T-cell (primary cell): ENCODE measurements at places on chromosomes 7 and 10.
A peak's percentile ranks its signal among the peaks of the same experiment; 100 is the strongest.

DNA sequence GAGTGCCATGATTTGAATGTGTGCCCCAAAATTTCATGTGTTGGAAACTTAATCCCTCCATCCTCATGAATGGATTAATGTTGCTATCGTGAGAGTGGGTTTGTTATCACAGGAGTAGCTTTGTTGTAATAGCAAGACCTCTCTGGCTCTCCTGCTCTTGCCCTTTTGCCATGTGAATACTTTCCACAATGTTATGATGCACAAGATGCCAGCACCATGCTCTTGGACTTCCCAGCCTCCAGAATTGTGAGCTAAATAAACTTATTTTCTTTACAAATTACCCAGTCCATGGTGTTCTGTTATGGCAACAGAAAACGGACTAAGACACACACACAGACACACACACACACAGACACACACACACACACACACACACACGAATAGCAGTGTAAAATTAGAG lies 51.3 kb upstream of the TM9SF3 start:
- H3K4me3 ChIP-seq = no peak overlapping the region
- H3K27me3 ChIP-seq = no peaks in the 10 kb centered on the region
- no peak overlapping the region for H3K27ac ChIP-seq
- H3K4me1 ChIP-seq = no peaks in the 10 kb centered on the region
- DNase-seq = no peak

DNA sequence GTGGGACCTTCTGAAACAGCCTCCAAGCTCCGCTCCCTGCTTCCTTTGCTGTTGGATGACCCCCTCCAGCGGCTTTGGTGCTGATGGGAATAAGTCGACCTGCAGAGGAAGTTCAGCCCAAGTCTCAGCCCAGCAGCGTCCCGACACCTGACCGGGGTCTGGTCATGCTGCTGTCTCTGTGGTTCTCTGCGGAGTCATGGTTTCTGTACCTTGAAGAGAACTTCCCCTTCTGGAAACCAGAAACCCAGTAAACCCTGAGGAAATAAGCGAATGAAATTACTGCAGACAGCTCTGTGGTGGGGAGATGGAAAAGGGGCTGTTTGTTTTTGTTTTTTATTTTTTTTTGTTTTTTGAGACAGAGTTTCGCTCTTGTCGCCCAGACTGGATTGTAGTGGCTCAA lies 18.3 kb upstream of the ZNF12 start:
- H3K4me1 ChIP-seq = peaks cover 9% of the 10 kb centered on the region
- H3K27ac ChIP-seq = no peak overlapping the region
- peak; percentile 20 for DNase-seq
- no peaks in the 10 kb centered on the region for H3K36me3 ChIP-seq

- no peaks in the 10 kb centered on the region for H3K4me1 ChIP-seq
- no peaks in the 10 kb centered on the region for H3K27me3 ChIP-seq
- no peak overlapping the region for H3K4me3 ChIP-seq
- no peak for DNase-seq
These were observed 57.7 kb downstream of the CREB3L2 start for GRCh38 chr7:137944168-137944567.

DNA sequence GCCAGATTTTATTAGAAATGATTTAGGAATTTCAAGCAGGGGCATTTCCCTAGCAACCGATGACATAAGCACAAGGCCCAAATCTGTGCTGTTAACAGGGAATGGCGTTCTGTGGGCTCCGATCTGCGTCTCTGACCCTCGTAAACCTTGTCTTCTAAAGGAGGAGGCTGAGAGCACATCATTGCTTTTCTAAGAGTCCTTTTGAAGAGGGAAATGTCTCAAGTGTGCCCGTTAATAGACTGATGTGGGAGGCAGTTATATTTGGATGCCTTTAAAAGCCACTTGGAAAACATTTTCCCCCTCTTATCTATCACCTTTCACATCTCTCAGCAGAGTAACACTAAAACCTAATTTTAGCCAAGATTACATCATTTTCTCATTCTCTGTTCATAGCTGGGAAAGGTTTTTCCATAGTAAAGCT lies 424.1 kb upstream of the GALNT17 start:
- no peak overlapping the region for H3K4me3 ChIP-seq
- no peaks in the 10 kb centered on the region for H3K36me3 ChIP-seq
- no peaks in the 10 kb centered on the region for H3K27me3 ChIP-seq
- DNase-seq = no peak
- H3K27ac ChIP-seq = no peak overlapping the region
- peaks cover 4% of the 10 kb centered on the region for H3K4me1 ChIP-seq

GRCh38 chr10:95794195-95794594 lies 38.2 kb downstream of the ENTPD1 start:
- H3K27ac ChIP-seq = no peak overlapping the region
- H3K4me3 ChIP-seq = no peak overlapping the region

DNA sequence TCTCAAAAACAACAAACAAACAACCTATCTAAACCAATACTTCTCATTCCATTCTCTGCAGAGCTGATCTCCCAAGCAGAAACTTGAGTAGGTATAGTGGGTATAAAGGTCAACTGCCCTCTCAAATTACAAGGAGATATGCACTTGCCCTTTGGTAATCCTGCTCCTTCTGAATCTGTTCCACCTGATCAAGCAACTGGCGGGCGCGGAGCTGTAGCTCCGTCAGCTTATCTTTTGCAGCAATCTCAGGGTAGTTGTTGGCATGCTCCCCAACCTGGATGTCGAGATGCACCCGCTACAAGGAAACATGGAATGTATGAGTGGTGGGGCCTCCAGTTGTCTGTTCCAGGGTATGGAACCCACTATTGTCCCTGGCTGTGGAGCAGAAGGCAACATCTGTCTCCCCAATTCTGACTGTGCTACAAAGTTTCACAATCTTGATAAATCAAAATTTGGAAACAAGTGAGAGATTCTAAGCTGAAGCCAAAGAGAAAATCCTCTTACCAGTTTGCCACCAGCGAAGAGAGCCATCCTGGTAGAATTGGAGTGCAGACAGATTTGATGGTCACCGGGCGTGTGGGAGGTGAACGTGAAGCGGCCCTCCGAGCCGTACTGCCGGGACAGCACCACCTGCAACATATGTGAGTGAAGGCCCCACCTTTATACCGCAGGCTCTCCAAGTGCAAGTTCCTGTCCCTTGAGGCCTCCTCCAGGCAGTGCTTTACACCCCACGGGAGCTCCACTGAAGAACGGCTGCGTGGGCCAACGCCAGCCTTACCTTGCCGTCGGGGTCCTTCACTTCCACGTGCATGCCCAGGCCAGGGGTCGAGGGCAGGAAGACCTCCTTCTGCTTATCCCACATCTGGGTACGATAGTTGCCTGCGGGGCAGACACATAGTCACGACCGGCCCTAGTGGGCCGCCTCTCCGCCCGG lies 819 bp downstream of the TMED4 start:
- H3K4me3 ChIP-seq = peak overlapping the region; percentile 45
- peaks cover 2% of the 10 kb centered on the region for H3K36me3 ChIP-seq
- DNase-seq = peak; percentile 53
- H3K27ac ChIP-seq = peak overlapping the region; percentile 77

DNA sequence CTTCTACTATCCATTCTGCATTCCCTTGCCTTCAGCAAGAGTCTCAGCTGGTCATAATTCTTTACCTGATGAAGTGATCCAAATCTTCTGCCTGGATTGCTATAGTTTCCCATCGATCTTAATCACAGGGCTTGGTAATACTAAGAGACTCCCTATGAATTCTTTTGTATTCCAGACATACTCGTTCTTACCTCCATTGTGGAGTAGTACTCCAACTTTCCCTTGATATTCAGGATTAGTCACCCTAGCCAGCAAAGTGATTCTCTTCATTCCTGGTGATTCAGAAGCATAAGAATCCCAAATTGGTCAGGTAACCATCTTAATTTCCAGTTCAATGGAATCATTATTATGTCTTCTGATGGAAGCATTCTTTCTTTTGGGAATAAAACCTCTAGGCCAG lies 96.7 kb downstream of the TWIST1 start:
- H3K36me3 ChIP-seq = no peaks in the 10 kb centered on the region
- no peaks in the 10 kb centered on the region for H3K4me1 ChIP-seq
- no peak overlapping the region for H3K27ac ChIP-seq
- H3K27me3 ChIP-seq = no peaks in the 10 kb centered on the region
- no peak for DNase-seq
- no peak overlapping the region for H3K4me3 ChIP-seq

GRCh38 chr10:12875100-12875499 lies 126.4 kb downstream of the CCDC3 start:
- no peak for DNase-seq
- H3K36me3 ChIP-seq = no peaks in the 10 kb centered on the region
- no peaks in the 10 kb centered on the region for H3K4me1 ChIP-seq
- H3K27me3 ChIP-seq = no peaks in the 10 kb centered on the region
- H3K27ac ChIP-seq = no peak overlapping the region
- H3K4me3 ChIP-seq = no peak overlapping the region

GRCh38 chr7:128738570-128739047 lies 550 bp upstream of the CALU start:
- peak overlapping the region; percentile 98 for H3K4me3 ChIP-seq
- H3K4me1 ChIP-seq = peaks cover 20% of the 10 kb centered on the region
- H3K27me3 ChIP-seq = no peaks in the 10 kb centered on the region

DNA sequence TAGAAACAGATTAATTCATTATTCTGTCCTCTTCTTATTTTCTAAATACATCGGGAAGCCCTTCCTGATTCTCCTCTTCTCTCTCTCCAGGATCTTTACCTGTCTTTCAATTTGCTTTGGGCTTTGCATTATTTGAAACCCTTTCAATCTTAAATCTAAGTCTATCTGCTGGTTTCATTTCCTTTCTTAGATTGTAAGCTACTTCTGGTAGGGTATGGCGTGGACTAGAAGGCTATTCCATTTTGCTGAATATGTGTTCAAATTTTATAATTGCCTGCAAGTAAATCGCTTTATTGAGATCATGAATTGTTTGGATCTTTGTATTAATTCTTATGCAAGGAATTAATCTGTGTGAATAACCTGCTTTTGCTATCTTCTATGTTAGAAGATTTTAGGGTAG lies 11.1 kb downstream of the STAM start:
- peaks cover 6% of the 10 kb centered on the region for H3K4me1 ChIP-seq
- H3K27ac ChIP-seq = peak overlapping the region; percentile 36
- H3K4me3 ChIP-seq = no peak overlapping the region
- H3K36me3 ChIP-seq = no peaks in the 10 kb centered on the region
- H3K27me3 ChIP-seq = no peaks in the 10 kb centered on the region

DNA sequence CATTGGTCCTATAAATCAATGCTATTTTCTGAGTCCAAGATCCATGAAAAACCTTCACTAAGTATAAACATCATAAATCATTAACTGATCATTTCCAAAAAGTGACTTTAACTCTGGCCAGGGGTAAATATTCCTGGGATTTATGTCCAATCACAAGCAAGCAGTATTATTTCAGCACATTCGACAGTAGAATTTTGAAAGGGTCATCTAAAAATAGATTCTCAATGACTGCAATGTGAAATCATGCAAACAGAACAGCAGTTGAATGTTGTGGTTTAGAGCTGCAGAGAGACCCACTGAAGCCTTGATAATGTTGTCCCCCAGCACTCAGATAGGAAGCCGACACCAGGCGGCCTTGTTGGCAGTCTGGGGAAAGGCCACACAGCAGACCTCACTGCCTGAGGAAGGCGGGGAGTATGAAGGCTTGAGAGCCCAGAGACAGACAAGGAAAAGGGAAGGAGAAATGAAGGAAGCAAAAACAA lies 38.1 kb downstream of the FAM107B start:
- DNase-seq = no peak
- no peaks in the 10 kb centered on the region for H3K27me3 ChIP-seq
- no peaks in the 10 kb centered on the region for H3K36me3 ChIP-seq
- no peak overlapping the region for H3K4me3 ChIP-seq
- no peak overlapping the region for H3K27ac ChIP-seq
- H3K4me1 ChIP-seq = no peaks in the 10 kb centered on the region

GRCh38 chr10:29993319-29993915 lies 66.0 kb downstream of the JCAD start:
- H3K36me3 ChIP-seq = no peaks in the 10 kb centered on the region
- no peak for DNase-seq
- no peak overlapping the region for H3K4me3 ChIP-seq
- no peak overlapping the region for H3K27ac ChIP-seq
- H3K27me3 ChIP-seq = no peaks in the 10 kb centered on the region

GRCh38 chr10:117455346-117455745 lies 80.1 kb upstream of the PDZD8 start:
- H3K36me3 ChIP-seq = no peaks in the 10 kb centered on the region
- no peaks in the 10 kb centered on the region for H3K4me1 ChIP-seq
- no peak overlapping the region for H3K4me3 ChIP-seq
- no peak overlapping the region for H3K27ac ChIP-seq

DNA sequence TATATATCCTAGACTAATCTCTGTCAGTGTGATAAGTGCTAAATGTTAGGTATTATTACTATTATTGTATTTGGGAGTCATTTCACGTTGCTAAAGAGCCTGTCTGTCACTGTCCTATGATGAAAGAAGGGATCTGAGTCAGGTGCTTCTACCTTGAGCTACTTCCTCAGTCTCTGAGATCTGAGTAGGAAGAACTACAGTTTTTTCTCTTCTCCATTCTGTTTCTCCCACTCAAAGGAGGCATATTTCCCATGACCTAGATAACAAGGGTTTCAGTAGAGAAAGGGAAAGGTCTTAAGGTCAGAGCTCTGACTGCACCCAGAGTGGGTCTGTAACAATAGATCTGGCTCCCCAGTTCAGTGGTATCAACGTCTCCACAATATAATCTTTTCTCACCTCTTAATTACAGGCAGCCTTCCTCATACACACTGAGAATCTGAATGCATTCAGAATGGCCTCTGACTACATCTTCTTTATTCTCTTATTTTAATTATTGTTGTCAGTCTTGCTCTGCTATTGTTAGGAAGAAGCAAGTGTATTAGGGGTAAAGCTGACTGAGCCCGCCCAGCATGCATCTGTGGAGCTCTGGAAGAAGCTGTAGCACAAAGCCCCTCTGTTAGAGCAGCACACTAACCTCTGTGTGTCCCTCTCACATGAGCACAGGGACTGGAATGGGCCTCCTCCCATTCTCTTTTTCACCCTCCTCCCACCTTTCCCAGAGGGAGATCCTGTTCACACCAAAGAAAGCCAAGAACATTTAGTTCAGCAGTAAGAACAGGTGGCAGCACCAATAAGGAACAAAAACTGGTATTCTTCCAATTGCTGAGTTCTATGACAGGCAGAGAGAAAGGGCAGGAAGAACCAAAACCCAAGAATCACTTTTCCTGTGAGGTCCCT lies 38.1 kb downstream of the USP54 start:
- no peak overlapping the region for H3K4me3 ChIP-seq
- no peaks in the 10 kb centered on the region for H3K36me3 ChIP-seq
- H3K27me3 ChIP-seq = no peaks in the 10 kb centered on the region
- H3K4me1 ChIP-seq = no peaks in the 10 kb centered on the region

- no peaks in the 10 kb centered on the region for H3K4me1 ChIP-seq
- H3K27ac ChIP-seq = no peak overlapping the region
- no peak overlapping the region for H3K4me3 ChIP-seq
These were observed 835 bp upstream of the COL28A1 start for GRCh38 chr7:7536396-7537019.

GRCh38 chr10:22016046-22016705 lies 12.6 kb upstream of the DNAJC1 start:
- no peaks in the 10 kb centered on the region for H3K27me3 ChIP-seq
- no peak overlapping the region for H3K27ac ChIP-seq
- H3K4me3 ChIP-seq = no peak overlapping the region
- DNase-seq = no peak
- H3K4me1 ChIP-seq = no peaks in the 10 kb centered on the region
